ENCODE measurements at places on chromosomes 3 and 15. TPM values are rescaled to one million over a fixed set of nuclear protein-coding genes. Genes with fewer than 3 reads are reported as not detected.
A peak's percentile ranks its signal among the peaks of the same experiment; 100 is the strongest.

- DNase-seq: no peak
Measured at GRCh38 chr3:61353382-61353781, 102.1 kb upstream of the FHIT start.

GRCh38 chr3:133119176-133119575 is 81.0 kb downstream of the TMEM108 start:
- no peak for DNase-seq

BCHE gene
- total RNA-seq: 2.4 TPM

HYAL1 gene
- total RNA-seq: 5.0 TPM

DNA sequence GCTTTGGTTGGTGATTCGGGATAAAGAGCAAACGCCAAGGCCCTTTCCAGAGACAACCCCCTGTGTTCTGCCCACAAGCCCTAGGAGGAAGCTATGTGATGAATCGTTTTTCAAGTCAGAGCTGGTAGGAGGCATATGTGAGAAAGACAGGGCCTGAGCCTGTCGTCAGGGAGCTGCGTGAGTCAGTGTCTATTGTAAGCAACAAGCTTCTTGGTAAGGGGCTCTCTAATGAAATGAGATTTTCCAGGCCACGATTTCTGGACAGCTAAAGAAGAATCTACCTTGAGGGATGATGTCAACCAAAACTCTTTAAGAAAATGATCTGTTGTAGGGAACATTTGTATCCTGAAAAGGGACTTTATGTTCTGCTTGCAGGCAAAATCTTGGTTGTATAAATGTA is 318.9 kb upstream of the IL12A start:
- DNase-seq: no peak

DNA sequence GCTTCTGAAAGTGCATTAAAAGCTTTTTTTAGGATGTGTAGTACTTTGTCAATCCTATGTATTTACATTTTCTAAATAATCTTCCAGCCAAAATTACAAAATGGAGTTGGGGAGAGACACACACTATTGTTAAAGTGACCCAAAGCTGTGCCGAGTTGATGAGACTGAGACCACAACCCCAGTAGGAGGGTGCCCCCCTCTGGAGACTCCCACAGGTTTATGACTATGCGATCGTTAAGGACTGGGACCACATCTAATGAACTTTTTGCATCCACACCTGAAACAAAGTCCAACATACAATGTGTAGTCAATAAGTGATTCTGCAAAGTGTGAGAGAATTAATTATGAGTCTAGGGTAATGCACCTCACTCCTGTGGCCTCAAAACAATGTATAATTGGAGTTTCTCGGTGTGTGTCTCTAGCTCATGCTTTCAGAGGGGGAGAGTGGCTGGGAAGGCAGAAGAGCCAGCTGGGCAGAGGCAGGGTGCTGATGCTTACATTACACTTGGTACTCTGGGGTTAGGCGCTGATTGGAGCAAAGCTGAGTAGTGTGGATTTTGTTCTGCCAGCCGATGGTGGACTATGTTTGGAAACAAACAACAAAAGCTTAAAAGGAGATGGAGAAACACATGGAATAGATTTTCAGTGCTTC is 102.8 kb downstream of the KCNH8 start:
- no peak for DNase-seq

DNA sequence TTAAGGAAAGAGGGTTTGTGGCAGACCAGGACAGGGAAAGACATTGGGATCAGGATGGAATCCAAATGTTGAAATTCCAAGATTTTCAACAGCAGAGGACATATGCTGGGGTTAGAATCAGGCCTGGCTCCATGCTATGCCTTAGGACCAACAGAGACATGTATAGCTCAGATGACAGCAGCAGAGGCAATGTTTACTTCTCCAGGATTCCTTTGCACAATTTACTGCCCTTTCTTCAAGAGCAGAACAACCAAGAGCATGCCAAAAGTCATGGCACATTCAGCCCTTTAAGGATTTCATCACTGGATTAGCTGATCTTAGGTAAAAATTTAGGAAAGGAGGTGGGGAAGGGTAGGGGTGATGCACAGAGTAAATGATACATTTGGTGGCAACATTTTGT is 69.6 kb upstream of the GSK3B start:
- DNase-seq: no peak

DNA sequence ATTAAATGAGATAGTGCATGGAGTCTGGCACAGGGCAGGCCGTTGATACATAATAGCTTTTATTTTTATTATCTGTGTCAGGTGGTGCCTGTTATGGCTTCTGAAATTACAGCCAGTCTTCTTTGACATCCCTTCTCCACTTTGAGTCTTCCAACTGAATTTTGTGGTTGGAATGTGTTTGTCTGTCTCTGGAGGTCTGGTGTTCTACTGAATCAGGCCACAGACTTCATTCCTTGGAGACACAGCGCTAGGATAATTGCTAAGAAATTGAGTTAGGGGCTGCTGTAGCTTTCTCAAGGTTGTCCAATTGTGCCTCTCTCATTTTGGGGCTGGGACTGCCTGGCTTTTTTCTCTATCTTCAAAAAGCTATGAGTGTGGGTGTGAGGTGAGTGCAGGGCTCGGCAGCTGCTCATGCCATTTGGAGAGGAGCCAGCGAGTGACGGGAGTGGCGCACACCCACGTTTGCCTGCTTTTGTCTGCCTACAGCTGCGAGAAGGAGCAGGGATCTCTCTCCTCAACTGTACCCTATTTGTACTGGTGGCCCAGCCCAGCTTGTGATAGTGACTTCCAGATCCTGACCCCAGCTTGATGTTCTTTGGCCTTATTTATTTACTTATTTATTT is 49.8 kb upstream of the SYN2 start:
- no peak for DNase-seq

GOLGA8G gene
- not detected for total RNA-seq

SCN11A gene
- total RNA-seq: 1.7 TPM

ACP3 gene
- 41.3 TPM for total RNA-seq

SLC22A14 gene
- total RNA-seq: not detected

- no peak for DNase-seq
Measured at GRCh38 chr3:134511500-134511899, 25.6 kb downstream of the CEP63 start.

- no peak for DNase-seq
Measured at GRCh38 chr3:123287962-123288302, 86.2 kb downstream of the SEC22A start.

ZSCAN2 gene
- 14.7 TPM for total RNA-seq

GRCh38 chr3:127984241-127984975 is 67.8 kb upstream of the SEC61A1 start:
- DNase-seq: no peak

DNA sequence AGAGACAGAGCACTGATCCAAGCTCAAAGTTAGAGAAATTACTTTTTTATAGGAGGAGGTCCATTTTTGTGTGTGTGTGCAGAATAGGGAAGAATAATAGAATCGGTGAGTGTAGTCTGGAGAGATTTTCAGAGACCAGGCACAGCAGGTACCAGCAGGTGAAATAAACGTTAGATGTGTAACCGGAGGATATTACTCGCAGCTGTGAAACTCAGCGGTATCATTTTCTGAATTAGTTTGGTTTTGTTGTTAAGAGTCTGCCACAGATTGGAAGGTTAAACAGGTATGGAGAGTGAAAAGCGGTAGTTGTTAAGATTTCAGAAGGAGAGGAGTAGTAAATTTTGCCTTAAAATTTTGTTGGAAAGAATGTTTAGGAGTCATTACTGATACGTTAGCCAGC is 69.9 kb downstream of the RGMA start:
- no peak for DNase-seq

DNA sequence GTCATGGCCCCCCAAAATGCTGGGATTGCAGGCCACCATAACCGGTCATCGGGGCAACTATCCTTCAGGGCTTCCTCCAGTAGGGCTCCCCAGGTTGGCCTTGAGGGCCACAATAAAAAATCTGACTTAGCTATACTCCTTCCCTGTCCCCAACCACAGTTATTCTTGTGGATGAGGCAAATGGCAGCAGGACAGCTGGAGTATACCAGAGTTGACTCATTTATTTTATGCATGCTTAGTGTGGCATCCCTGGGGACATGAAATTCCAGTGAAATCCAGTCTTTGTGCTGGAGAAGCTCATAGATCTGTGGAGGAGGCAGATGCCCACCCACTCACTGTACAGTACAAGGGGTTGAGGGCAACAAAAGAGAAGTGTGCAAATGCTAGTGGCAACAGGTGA is 109.5 kb downstream of the RORA start:
- DNase-seq: no peak

DNA sequence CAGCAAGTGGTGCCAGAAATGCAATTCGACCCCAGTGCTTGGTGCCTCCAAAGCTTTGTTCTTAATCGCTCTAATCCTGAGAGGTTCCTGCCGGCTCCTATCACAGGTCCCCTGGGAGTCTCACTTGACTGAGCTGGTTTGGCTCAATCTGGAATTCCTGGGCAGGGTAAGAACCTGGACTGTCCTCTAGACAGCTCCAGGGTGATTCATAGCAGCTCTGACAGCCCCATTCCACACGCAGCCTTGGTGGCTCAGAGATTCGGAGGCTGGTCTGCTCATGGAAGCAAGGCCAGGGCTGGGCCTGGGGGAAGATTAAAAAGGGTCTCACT is 37.9 kb downstream of the MYO5C start:
- no peak for DNase-seq

- no peak for DNase-seq
Measured at GRCh38 chr3:53938645-53939044, 47.0 kb upstream of the SELENOK start.

SLCO2A1 gene
- total RNA-seq: 33.0 TPM

DNA sequence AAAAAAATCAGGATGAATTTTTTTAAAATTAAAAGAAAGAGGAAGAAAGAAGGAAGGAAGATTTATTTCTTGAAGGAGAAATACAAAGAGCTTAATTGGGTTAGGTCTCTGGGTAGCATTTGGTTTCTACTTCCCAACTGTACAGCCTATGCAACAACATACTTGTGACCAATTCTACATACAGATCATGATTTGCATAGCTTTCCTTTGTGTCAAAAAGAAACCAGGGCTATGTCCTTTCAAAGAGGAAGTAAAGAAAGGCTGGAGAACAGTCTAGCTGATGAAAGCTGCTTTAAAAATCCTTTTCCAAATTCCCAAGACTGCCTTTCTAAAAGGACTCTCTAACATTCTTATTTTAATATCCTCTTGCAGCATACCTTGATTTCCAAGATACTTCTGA is 6.1 kb upstream of the HGD start:
- DNase-seq: no peak

- DNase-seq: no peak
Measured at GRCh38 chr3:153591561-153592245, 429.7 kb downstream of the RAP2B start.

- no peak for DNase-seq
Measured at GRCh38 chr3:49295489-49296058, 18.5 kb upstream of the C3orf62 start.

GRCh38 chr3:53056442-53056841 is 10.6 kb upstream of the SFMBT1 start:
- DNase-seq: no peak

CCR3 gene
- total RNA-seq: not detected

DNA sequence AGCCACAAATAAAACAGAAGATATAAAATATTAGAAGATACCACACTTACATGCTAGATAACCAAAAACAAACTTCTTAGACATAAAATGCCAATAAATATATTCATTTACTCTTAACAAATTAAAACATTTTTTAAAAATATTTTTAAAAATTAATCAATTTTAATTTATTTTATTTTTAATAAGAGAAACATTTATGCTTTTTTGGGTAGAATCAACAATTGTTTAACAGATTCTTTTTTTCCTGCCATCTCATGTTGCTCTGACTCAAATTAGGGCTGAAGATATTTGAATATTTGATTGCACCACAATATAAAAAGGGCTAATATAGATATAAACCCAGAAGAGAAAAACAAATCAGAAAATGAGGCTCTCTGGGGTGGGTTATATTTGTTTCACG is 172.6 kb downstream of the GOLGA6L6 start:
- no peak for DNase-seq

GRCh38 chr15:43285609-43286037 is 18.9 kb upstream of the TGM5 start:
- peak; percentile 84 for DNase-seq

SPRED1 gene
- 40.4 TPM for total RNA-seq

All from Peyer's patch (tissue), 4 donors.